Effector memory CD8-positive, alpha-beta T cell (primary cell): ENCODE measurements at places on chromosomes 6 and 20.

DNA sequence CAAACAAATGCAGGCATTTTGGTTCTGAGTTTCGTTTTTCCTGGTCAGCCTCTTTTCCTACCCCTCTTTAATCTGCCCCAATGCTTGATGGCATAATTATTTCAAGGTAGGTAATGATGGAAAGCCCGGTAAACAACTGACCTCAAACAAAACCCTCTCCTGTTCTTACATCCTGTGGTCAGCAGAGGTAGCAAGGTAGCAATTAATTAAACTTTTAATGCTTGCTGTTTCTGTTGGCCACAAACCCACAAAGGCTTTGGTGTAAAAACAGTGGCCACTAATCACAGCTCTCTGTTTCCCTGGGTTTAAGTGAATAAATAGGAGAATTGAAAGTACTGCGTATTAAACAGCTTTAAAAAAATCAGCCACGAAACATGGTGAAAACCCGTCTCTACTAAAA is 261.5 kb upstream of the SOX4 start:
- DNase-seq = no peak

- DNase-seq = no peak
These were observed 78.2 kb downstream of the PRPH2 start for GRCh38 chr6:42644211-42644610.

DNA sequence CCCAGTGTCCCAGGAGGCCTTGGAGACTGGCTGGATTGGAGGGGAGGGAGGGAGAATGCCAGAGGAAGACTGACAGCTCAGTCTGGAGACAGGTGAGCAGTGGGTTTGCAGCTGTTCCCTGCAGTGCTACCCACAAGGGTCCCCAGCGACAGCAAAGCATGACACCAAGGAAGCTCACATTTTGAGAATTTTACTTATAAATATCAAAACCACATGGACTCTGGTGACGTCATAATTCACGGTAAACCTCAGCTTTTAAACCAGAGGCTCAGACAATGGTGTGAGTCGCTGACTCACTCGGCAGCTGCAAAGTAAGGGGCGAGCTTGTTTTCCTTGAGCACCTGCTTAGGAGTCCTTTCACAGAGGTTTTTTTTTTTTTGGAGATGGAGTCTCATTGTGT is 65.2 kb downstream of the THBS2 start:
- no peak for DNase-seq

DNA sequence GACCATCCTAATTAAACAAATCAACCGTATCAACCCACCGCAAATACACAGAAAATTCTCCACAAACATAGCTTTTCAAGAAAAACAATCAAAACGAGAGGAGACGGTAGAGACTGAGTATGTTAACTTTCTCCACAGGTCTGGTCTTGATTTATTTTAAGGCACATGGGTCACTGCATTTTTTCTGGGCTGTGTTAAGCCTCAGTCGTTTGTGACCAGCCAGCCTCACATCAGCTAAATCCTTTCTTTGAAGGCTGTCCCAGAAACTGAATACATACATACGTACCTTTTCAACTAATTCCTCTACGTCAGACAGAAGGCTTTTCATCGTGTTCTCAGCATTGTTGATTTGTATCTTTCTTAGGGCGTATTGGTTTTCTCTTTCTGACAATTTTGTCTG is 69.4 kb downstream of the LAMA4 start:
- DNase-seq = no peak

- no peak for DNase-seq
These were observed 167.8 kb downstream of the SLC24A3 start for GRCh38 chr20:19380211-19380610.

DNA sequence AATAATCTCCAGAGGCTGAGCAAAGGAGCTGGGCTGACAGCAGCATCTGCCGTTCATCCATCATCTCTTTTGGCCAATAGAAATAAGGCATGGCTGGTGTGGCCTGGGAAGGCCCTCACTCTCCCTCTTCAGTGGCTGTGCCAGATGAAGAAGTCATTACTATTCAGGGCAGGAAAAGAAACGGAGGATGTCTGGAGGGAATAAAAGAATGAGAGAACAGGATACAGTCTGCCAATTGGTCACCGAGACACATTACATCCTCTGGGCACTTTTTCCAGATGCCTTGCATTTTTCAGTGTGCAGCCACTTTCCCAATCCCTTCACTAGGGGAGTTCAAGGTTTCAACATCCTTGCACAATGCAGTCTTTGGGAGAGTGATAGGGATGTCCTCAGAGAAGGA is 32.2 kb upstream of the VGLL2 start:
- DNase-seq = no peak

GRCh38 chr20:50301165-50301564 is 110.5 kb downstream of the CEBPB start:
- no peak for DNase-seq

- no peak for DNase-seq
These were observed 592.9 kb downstream of the TFAP2B start for GRCh38 chr6:51411496-51412125.

- DNase-seq = no peak
These were observed 21.0 kb downstream of the C6orf89 start for GRCh38 chr6:36906539-36907325.

DNA sequence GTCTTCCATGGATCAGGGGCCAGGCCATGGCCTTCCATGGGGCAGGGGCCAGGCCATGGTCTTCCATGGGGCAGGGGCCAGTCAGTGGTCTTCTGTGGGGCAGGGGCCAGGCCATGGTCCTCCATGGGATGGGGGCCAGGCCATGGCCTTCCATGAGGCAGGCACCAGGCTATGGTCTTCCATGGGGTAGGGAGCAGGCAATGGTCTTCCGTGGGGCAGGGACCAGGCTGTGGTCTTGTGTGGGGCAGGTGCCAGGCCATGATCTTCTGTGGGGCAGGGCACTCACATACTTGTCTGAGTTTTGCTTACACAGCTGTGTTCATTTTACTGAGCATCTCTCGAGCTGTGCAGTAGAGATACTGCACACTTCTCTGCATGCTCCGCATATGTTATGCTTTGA is 57.3 kb upstream of the THBS2 start:
- no peak for DNase-seq

DNA sequence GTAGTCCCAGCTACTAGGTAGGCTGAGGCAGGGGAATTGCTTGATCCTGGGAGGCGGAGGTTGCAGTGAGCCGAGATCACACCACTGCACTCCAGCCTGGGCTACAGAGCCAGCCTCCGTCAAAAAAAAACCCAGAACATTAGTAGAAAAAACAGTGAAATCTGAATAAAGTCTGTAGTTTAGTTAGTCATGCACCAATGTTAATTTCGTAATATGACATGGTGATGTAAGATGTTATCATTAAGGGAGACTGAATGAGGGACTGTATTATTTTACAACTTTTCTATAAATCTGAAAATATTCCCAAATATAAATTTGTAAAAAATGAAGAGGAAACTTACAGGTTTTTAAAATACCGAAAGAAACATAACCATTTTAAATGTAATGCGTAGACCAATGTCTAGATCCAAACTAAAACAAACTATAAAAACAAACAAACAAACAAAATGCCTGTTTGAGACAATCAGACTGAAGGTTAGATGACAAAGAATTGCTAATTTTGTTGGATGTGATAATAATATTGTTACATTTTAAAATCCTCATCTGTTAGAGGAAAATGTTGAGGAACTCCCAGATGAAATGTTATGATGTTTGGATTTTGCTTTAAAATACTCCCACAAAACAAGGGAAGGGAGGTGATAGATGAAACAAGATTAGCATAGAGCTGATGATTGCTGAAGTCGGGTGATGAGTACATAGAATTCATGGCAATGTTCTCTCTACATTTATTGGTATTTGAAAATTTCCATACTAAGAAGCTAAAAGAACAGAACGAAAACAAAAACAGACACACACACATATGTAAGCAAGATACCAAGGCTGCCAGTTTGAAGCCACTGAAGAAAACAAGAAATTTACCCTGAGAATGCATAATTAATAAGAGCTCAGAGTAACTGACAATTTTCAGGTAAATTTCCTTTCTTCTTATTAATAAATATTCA is 1.8 kb downstream of the GSTA4 start:
- DNase-seq = no peak

- no peak for DNase-seq
These were observed 8.3 kb downstream of the FAM110A start for GRCh38 chr20:841568-842546.

- DNase-seq = no peak
These were observed 17.1 kb upstream of the BPI start for GRCh38 chr20:38286586-38287531.

DNA sequence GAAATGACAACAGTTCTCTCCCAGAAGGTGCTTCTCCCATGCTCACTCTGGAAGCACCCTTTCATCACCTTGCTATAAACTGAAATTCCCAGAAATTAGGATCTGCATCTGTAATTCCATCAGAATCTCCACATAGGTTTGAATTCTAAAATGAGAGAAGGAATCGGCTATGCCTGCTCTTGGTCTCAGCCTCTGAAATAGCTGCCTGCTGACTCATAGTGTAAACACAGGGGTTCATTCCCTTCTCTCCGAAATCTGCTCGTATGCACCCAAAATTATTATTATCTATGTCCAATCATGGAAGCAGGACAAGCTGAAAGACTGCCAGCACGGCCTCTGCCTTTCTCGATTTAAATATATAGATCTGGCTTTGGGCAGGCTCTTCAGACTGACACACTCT is 74.6 kb upstream of the TAB2 start:
- DNase-seq = no peak

- no peak for DNase-seq
These were observed 6.5 kb downstream of the PRND start for GRCh38 chr20:4728120-4728760.

GRCh38 chr6:17703256-17703694 is 3.5 kb downstream of the NUP153 start:
- no peak for DNase-seq

DNA sequence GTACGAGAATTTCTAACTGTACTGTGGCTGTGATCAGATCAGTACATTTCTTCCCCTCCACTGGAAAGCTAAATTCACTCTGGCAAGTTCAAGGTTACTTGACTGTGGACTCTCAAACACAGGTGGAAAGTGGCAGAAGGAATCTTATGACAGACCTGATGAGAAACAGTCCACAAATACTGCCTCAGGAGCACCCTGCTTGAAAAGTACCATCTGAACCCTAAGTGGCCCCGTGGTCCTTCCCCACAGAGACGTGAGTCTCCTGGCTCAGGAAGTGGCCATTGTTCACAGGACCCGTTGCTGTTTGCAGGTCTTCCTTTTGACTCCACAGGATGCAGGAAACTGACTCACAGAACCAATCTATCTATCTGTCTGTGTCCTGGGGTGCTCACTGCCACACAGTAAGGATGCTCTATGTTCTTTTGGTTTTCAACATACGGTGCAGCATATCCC is 47.5 kb upstream of the NHSL1 start:
- no peak for DNase-seq

DNA sequence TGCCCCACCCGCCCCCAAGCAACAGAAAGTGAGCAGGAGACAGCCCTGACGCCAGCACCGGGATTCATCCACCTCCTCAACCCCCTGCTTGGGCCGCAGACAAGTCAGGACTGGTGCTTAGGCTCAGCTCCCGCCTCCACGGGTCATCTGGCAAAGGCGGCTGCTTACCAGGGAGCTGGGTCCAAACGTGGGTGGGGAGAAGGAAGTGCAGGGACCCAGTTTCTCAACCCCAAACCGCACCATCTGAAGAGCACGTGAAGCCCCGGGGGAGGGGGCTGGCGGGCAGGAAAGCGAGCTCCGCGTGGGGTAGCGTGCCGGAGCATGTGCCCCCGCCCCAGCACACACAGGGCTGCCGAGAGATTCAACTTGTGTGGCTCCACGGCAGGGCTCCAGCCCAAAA is 87.2 kb downstream of the BMP7 start:
- DNase-seq = no peak

DNA sequence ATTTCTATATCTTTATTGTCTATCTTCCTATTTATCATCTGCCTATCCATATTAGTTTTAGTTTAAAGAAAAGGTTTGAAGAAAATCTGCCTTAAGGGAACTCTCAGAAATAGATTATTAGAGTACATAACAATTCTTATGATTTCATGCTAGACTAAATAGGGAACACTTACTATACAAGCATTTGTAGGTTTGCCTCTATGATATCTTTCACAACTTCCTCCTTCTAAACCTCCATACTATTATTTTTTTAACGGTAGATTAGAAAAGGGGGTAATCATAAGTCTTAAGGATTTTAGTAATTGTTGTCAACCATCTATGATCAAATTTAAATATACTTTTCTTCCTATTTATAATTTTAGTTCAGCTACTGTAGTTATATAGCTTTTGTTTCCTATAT is 11.6 kb upstream of the DSE start:
- DNase-seq = no peak

DNA sequence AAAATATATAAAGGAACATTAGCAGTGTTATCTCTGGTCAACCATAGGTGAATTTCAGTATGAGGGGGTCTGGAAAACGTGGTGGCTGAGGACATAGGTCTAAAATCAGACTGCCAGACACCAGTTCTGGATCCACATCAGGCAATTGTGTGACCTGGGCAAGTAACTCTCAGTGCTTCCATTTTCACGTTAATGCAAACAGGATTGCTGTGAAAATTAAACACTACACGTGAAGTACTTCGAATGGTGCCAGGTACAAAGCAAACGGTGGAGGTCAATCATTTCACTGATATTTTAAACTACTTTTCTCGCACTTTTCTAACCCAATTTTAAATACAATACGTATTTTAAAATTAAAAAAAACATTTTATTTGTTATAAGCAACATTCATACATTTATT is 315.7 kb downstream of the TRDN start:
- no peak for DNase-seq

GRCh38 chr6:125751334-125751916 is 2.0 kb downstream of the HEY2 start:
- no peak for DNase-seq

DNA sequence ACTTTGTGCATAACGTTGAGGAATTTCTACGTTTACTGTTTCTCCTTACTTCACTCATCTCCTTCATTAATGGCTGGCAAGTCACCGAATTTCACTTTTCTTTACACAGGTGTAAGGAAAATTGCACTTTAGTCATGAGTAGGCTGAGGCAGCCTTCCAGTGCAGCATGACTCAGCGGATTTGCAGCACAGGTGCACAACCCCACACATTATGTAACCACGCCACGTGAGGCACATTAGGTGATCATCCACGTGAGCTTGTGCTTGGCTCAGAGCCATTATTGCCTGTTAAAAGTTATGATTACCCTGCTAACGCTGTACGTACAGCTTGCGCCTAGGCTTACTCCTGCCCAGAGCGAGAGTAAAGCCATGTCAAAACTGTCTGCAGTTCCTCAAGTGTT is 158.8 kb downstream of the NKAIN2 start:
- DNase-seq = no peak

DNA sequence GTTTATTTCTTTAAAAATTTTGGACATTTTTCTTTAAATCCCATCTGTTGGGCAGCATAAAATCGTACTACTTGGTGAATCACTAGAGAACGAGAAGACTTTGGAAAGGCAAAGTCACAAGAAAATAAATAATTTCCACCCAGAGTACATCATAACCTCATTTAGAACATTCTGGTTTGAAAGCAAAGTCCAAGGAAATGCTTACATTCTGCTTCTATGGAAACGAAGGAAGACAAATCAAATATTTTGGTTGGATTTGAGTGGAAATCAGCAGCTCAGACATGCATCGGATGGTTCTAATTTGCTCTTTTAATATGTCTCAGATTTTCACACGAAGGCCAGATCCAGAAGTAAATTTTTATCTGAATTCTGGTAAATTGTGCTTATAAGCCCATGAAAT is 60.7 kb upstream of the LTV1 start:
- DNase-seq = no peak

GRCh38 chr6:146582857-146583256 is 15.9 kb upstream of the ADGB start:
- DNase-seq = no peak
